Activated CD4-positive, alpha-beta memory T cell treated with anti-CD3 and anti-CD28 coated beads for 36 hours (primary cell): ENCODE measurements at places on chromosomes 1 and 21.
A peak's percentile ranks its signal among the peaks of the same experiment; 100 is the strongest.

DNA sequence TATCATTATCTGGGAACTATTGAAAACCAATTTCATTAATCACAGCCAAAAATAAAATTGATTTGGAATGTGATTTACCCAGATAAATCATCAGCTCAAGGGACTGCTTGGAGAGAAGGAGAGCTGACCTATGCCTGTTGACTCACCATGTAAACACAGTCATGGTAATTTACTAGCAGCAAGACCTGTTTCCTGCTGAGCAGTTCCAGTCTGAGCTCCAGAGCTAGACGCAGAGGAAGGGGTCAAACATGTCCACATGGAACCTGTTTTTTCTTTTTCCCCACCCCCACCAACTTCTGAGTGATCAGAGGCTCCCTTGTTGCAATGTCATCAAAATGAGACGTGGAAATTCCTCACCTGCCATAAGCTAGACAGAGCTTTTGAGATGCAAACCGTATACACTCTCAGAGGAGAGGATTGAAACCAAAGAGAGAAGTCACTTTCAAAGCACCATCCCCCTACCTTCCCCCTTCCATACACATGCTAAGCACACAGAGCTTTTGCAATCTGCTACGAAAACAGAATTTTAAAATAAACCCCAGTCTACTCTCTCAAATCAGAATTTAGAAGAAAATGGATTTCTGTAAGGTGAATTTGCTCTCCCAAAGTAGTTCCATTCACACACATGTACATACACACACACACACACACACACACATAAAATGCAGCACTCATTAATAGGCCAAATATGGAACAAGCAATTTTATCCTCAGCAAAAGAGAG is 55.9 kb upstream of the PTGFRN start:
- peak; percentile 29 for DNase-seq

- DNase-seq: no peak
These were observed 197.7 kb downstream of the GREM2 start for GRCh38 chr1:240414237-240414636.

DNA sequence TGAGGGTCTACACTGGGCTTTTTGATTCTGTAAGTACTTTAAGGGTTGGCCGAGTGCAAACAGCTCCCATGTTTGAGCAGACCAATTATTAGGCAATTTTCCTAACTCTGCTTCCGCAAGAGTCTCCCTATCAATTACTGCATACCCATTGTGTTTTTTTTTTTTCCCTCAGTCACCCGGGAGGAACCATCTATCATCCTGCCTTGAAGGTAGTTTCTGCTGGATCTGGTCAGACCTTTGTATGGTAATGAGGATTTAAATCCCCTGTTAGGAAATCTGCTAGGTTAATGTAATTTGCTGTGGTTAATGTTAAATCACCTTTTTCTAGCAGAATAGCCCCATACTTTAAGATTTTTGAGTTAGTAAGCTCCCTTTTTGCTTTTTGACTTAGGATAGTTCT is 40.8 kb upstream of the WARS2 start:
- DNase-seq: no peak

- peak; percentile 41 for DNase-seq
These were observed 1.3 kb downstream of the CATSPER4 start for GRCh38 chr1:26191739-26192138.

- no peak for DNase-seq
These were observed 4.4 kb downstream of the C1orf167 start for GRCh38 chr1:11766429-11766776.

DNA sequence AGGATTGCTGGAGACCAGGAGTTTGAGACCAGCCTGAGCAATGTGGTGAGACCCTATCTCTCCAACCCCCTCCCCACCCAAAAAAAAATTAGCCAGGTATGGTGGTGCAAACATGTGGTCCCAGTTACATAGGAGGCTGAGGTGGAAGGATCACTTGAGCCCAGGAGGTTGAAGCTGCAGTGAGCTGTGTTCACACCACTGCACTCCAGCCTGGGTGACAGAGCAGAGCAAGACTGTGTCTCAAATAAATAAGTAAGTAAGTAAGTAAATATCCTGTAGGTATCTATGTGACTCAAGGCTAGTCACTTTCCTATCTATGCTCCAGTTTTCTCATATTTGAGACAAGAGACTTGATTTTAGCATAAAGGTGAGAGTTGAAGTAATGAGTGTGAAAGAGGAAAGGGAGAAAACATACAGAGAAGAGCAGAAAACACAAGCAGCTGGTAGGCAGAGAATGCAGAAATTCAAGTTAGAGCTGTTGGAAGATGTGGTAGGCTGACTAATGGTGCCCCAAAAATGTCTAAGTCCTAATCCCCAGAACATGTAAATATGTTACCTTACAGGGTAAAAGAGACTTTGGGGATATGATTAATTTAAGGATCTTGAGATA is 7.5 kb downstream of the PPP1R12B start:
- no peak for DNase-seq

GRCh38 chr1:188642704-188643103 is 1814.0 kb downstream of the PLA2G4A start:
- DNase-seq: no peak

DNA sequence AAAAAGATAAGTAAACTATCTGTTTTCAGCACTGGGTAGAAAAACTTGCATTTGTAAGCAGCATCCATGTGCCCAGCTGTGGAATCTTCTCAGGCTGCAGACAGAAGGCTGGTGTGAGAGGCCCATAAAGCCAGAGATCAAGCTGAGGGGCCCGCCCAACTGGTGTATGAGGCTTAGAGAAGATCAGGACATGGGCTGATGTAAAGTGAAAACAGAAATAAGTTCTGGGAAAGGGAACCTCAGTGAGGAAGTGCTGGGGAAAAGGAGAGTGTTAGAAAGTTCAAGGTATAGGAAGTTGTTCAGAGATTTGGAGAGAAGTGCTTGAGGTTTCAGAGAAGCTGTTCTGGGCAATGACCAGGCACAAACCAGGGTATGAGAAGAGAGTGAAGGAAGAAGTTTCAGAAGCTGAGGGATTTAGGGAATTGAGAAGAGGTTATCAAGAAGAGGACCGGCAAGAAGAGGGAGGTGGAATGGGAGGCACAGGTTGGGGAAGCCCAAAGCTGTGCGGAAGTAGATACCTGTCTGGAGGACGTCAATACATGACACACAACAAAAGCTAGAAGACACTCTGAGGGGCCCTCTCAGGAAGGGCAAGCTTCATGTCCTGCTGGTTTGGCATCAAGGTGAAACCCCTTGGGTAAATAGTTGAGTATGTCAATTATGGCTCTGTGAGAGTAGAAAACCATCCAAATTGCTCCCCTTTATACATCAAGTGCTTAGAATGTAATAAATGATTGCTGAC is 2.7 kb upstream of the CD5L start:
- no peak for DNase-seq

DNA sequence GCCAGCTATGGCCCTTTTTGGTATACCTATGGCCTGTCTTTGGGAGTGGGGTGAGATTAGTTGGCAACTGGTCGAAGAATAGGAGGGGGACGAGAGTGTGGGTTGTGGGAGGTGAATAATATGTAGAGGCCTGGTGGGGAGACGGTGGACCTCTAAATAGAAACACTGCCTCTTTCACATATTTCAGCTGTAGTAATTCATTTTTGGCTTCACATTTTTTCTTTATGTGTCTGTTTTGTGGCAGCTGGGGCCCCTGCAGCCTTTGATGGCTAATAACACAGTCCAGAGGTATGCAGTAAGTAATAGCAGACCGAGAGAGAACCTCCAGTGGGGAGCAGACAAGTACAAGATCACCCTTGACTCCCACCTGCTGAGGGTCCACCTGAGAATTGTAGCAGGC is 75.9 kb downstream of the HLX start:
- DNase-seq: no peak

GRCh38 chr1:246681900-246682895 is 42.0 kb upstream of the SCCPDH start:
- DNase-seq: no peak

- no peak for DNase-seq
These were observed 65.7 kb upstream of the PKN2 start for GRCh38 chr1:88618331-88618730.

GRCh38 chr1:51439895-51440294 is 79.2 kb downstream of the EPS15 start:
- no peak for DNase-seq

- DNase-seq: no peak
These were observed 53.2 kb downstream of the DDAH1 start for GRCh38 chr1:85411567-85412305.

GRCh38 chr1:203492748-203493130 is 1.2 kb upstream of the OPTC start:
- DNase-seq: no peak

DNA sequence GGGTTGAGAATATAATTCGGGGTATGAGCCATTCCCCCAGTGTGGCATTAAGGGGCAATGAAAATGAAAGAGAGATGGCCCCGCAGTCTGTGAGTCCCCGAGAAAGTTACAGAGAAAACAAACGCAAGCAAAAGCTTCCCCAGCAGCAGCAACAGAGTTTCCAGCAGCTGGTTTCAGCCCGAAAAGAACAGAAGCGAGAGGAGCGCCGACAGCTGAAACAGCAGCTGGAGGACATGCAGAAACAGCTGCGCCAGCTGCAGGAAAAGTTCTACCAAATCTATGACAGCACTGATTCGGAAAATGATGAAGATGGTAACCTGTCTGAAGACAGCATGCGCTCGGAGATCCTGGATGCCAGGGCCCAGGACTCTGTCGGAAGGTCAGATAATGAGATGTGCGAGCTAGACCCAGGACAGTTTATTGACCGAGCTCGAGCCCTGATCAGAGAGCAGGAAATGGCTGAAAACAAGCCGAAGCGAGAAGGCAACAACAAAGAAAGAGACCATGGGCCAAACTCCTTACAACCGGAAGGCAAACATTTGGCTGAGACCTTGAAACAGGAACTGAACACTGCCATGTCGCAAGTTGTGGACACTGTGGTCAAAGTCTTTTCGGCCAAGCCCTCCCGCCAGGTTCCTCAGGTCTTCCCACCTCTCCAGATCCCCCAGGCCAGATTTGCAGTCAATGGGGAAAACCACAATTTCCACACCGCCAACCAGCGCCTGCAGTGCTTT is 9.4 kb downstream of the PROX1 start:
- DNase-seq: no peak

DNA sequence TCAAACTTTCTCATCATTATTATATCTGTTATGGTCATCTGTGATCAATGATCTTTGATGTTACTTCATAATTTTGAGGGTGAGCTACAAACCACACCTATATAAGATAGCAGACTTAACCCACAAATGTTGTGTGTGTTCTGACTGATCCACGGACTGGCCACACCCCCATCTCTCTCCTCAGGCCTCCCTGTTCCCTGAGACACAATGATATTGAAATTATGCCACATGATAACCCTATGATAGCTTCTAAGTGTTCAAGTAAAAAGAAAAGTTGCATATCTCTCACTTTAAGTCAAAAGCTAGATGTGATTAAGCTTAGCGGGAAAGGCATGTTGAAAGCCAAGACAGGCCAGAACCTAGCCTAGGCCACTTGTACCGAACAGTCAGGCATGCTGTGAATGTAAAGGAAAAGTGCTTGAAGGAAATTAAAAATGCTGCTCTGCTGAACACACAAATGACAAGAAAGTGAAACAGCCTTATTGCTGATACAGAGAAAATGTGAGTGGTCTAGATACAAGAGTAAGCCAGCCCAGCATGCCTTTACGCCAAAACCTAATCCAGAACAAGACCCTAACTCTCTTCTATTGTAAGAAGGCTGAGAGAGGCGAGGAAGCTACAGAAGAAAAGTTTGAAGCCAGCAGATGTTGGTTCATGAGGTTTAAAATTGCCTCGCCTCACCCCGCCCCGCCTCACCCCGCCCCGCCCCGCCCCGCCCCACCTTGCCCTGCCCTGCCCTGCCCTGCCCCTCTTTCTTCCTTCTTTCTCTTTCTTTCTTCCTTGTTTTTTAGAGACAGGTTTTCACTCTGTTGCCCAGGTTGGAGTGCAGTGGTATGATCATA is 16.5 kb downstream of the CTSS start:
- DNase-seq: no peak

DNA sequence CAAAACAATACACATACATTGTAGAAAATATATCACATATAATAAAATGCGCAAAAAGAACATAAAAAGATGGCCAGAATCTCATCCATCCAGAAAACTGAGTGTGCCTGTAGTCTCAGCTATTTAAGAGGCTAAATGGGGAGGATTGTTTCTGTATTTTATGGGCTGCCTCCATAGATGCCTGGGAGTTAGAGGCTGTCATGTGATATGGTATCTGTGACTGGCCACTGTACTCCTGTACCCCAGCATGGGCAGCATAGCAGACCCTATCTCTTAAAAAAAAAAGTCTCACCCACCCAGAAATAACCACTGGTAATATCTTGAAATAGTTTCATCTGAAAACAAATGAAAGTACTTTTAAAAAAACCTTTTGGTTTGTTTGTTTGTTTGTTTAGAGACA is 3.5 kb upstream of the TLCD4 start:
- DNase-seq: no peak

DNA sequence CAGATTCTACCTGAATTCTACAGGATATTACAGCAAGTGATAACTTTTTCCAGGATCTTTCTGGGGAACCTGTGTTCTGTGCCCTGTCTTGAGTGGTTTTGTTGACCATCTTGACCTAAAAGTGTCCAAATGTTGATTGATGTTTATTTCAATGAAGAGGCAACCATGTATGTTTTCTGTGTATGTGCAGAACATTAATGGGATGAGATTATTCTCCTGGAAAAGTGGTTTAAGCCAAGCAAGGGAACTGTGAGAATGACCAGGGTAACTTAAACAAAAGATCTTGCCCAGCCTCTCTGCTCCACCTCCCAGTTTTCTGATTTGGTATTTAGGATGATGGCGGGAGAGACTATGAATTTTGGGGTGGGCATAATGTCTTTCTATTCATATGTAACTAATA is 1.0 kb upstream of the SAMD13 start:
- no peak for DNase-seq

DNA sequence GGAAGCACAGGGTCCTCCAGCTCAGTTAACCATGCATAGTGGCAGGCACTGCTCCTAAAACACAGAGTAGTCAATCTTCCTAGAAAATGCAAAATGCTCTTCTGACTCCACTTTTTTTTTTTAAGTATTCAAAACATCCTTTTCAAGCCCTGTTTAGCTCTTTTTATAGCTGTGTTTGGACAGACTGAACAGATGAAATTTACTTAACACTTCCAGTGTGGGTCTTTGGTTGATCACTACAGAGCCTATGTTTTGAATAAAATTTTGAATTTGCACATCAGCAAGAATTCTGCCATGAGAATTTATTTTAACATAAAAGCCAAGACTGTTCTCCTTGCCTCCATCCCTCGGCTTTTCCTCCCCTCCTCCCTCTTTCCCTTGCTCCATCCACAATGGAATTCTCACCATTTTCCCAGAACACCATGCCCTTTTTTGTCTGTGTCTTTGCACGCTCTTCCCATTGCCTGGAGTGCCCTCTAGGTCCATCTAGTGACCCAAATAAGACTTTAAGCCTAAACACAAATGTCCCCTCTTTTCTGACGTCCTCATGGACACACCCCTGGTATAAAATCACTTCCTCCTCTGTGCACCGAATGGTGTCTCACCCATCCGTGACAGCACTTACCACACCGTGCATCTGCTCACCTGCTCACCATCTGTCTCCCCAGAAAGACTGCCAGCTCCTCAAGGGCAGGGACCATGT is 24.0 kb upstream of the CPT2 start:
- no peak for DNase-seq

- peak; percentile 40 for DNase-seq
These were observed 677 bp upstream of the HSD11B1 start for GRCh38 chr1:209703834-209704504.

- no peak for DNase-seq
These were observed 16.8 kb downstream of the PPP1R12B start for GRCh38 chr1:202365092-202365815.
